Renal pelvis (tissue), 12 donors: ENCODE measurements at places on chromosomes 12 and 14. TPM values are rescaled to one million over a fixed set of nuclear protein-coding genes. Genes with fewer than 3 reads are reported as not detected.

Gene LRIG3
- polyA plus RNA-seq: 35.0 TPM

- DNase-seq: peak; percentile 33
Observed at GRCh38 chr14:83548061-83548839, 1981.7 kb upstream of the FLRT2 start.

Gene TAS2R30
- polyA plus RNA-seq: 0.16 TPM

DNA sequence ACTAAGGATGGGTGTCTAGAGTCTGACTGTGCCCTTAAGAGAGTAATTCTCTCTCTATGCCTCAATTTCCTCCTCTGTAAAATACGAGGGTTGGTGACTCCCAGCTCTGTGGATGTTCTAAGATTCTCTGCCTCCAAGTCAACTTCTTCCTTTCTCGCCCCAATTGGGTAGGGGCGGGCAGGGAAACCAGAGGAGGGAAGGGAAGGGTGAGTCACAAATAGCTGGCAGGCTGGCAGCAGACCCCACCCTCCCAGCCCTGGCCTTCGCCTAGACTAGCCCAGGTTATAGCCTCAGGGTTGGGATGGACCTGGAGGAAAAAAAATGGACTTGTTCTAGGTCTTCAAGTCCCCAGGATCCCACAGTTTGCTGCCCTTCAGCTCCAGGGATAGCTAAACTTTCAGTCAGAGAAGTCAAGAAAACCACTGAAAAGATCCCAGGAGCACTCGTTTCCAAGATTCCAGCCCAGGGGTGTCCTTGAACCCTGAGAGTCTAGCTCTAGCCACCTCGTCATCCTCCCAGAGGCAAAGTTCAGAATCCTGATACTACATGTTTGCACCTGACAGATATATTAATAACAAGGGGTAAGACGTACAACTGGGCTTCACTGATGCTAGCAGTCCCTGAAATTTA is 2.3 kb downstream of the DGKA start:
- DNase-seq: no peak
